Right lobe of liver (tissue), 6 donors: ENCODE measurements at places on chromosomes 7 and 10. TPM values are rescaled to one million over a fixed set of nuclear protein-coding genes. Genes with fewer than 3 reads are reported as not detected.

DNA sequence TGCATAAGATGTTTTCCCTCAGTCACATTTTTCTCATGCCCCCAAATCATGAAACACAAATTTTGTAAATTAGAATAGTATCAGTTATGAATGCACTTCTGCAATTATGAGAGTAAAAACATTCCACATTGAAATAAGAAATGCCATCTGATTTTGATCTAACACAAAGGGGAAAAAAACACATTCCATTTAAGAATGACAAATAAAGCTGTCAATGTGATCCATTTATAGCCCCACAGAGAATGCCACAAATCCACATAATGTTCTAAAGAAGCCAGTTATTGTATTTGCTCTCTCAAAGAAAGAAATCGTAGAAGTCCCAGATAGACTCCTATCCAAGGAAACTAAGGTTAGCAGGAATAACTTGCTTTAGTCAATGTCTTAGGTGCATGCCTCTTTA lies 48.7 kb upstream of the RHOBTB1 start:
- no peak for DNase-seq
- H3K4me3 ChIP-seq: no peak overlapping the region
- H3K36me3 ChIP-seq: no peaks in the 10 kb centered on the region
- no peaks in the 10 kb centered on the region for H3K4me1 ChIP-seq
- no peaks in the 10 kb centered on the region for H3K27me3 ChIP-seq
- H3K27ac ChIP-seq: no peak overlapping the region

The PRSS37 gene
- not detected for total RNA-seq

The TMEM196 gene
- total RNA-seq: not detected

DNA sequence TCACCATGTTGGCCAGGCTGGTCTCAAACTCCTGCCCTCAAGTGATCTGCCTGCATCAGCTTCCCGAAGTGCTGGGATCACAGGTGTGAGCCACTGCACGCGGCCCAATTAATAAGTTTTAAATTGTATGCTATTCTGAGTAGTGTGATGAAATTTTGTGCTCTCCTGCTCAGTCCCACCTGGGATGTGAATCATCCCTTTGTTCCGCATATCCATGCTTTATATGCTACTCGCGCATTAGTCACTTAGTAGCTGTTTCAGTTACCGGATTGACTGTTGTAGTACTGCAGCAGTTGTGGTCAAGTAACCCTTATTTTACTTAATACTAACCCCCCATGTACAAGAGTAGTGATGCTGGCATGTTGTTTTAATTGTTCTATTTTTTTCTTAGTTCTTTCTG lies 47.3 kb upstream of the OIT3 start:
- no peak for DNase-seq
- no peaks in the 10 kb centered on the region for H3K36me3 ChIP-seq
- no peak overlapping the region for H3K4me3 ChIP-seq
- H3K4me1 ChIP-seq: no peaks in the 10 kb centered on the region

The CUL2 gene
- 13.2 TPM for total RNA-seq

The KLF14 gene
- total RNA-seq: not detected

DNA sequence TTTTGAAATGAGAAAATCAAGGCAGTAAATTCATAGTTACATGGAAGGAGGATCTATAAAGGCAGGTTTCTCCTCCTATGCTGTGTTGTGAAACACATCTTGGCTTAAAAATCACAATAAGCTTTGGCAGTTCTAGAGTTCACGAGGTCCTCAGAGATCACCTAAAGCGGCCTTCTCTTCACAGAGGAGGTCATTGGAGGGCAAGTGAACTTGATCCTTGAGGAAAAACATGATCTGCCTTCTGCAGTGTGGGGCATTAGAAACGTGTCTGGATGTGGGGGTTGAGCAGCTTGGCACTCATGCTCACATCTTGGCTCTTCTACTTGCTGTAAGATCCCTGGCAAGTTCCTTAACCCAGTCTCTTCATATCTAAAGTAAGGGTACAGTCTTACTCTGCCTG lies 96.1 kb upstream of the BMPER start:
- no peaks in the 10 kb centered on the region for H3K4me1 ChIP-seq
- H3K27me3 ChIP-seq: no peaks in the 10 kb centered on the region
- H3K36me3 ChIP-seq: no peaks in the 10 kb centered on the region

The C7orf33 gene
- total RNA-seq: not detected

GRCh38 chr7:155003376-155004214 lies 671 bp upstream of the PAXIP1 start:
- no peaks in the 10 kb centered on the region for H3K4me1 ChIP-seq
- H3K27me3 ChIP-seq: no peaks in the 10 kb centered on the region
- peak overlapping the region; percentile 98 for H3K27ac ChIP-seq

The ARHGEF35 gene
- 7.9 TPM for total RNA-seq

The ADRB1 gene
- 0.60 TPM for total RNA-seq

DNA sequence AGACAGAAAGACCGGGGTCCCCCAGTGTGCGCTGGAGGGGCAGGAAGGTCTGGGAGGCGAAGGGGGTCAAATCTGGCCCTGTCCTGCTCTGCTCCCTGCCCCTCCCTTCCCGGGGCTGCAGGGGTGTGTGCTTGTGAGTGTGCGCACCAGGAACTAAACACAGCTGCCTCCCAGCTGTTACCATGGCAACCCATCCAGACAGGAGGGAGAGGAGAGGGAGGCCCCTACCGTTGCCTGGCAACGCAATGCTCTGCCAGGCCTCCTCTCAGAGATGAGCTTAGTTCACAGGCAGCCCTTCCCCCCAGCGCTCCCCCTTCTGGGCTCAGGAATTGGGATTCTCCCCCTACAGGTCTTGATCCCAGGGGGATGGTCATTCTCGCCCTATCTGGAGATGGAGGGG lies 6.1 kb downstream of the NYAP1 start:
- no peaks in the 10 kb centered on the region for H3K27me3 ChIP-seq
- H3K27ac ChIP-seq: no peak overlapping the region
- no peak overlapping the region for H3K4me3 ChIP-seq
- H3K4me1 ChIP-seq: peaks cover 7% of the 10 kb centered on the region
- H3K36me3 ChIP-seq: no peaks in the 10 kb centered on the region

The INMT gene
- 14.7 TPM for total RNA-seq

The SEMA3D gene
- 0.32 TPM for total RNA-seq

GRCh38 chr10:131264110-131264788 lies 47.3 kb downstream of the TCERG1L start:
- no peak for DNase-seq
- H3K36me3 ChIP-seq: no peaks in the 10 kb centered on the region
- H3K27me3 ChIP-seq: no peaks in the 10 kb centered on the region

The HYCC1 gene
- 15.4 TPM for total RNA-seq

The PLCE1 gene
- total RNA-seq: 0.32 TPM

The INHBA gene
- 1.1 TPM for total RNA-seq

The FIS1 gene
- total RNA-seq: 144 TPM

GRCh38 chr10:47104786-47105385 lies 193.7 kb downstream of the PTPN20 start:
- no peaks in the 10 kb centered on the region for H3K4me1 ChIP-seq
- no peak for DNase-seq
- no peak overlapping the region for H3K4me3 ChIP-seq
- H3K27me3 ChIP-seq: no peaks in the 10 kb centered on the region
- no peaks in the 10 kb centered on the region for H3K36me3 ChIP-seq

DNA sequence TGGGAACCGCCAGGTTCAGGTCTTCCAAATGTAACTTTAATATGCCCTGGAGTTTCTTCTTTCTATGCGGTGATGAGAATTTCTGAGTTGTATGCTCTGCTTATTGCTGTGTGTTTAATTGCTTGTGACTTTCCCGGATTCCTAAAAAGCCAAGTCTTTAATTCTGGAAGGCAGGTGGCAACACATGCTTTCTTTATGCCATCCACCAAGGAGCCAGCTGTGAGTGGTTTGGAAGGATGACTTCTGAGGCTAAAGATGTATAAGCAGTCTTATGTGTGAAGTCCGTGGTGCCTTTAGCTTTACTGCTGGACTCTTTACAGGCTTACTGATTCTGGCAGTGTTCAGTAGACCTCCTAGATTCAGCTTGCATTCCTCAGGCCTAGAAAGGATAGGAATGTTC lies 3.1 kb downstream of the SDK1 start:
- no peaks in the 10 kb centered on the region for H3K36me3 ChIP-seq
- no peaks in the 10 kb centered on the region for H3K27me3 ChIP-seq
- no peak overlapping the region for H3K4me3 ChIP-seq
- no peak for DNase-seq
- H3K4me1 ChIP-seq: peaks cover 10% of the 10 kb centered on the region
- no peak overlapping the region for H3K27ac ChIP-seq

DNA sequence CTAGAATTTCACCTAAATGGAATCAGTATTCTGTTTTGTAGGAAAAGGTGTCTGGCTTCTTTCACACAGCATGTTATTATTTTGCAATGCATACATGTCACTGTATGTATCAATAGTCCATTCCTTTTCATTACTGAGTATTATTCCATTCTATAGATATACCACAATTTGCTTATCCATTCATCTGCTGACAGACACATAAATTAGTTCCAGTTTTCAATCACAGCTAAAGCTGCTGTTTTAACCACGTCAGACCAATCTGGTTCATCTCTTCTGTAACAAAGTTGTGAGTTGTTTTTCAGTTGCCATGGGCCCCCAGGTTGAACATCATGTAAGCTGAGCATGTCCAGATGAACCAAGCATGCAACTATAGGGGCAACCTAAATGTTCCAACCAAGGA lies 282.1 kb upstream of the MKLN1 start:
- H3K4me1 ChIP-seq: no peaks in the 10 kb centered on the region
- H3K36me3 ChIP-seq: no peaks in the 10 kb centered on the region
- H3K4me3 ChIP-seq: no peak overlapping the region
- no peak for DNase-seq
- no peak overlapping the region for H3K27ac ChIP-seq

- H3K36me3 ChIP-seq: no peaks in the 10 kb centered on the region
- no peaks in the 10 kb centered on the region for H3K4me1 ChIP-seq
- no peak overlapping the region for H3K4me3 ChIP-seq
- no peak overlapping the region for H3K27ac ChIP-seq
- no peak for DNase-seq
- H3K27me3 ChIP-seq: no peaks in the 10 kb centered on the region
Observed at GRCh38 chr10:96992721-96993120, 160.6 kb downstream of the LCOR start.

GRCh38 chr10:103463499-103463898 lies 4.8 kb upstream of the CALHM1 start:
- H3K4me1 ChIP-seq: no peaks in the 10 kb centered on the region
- H3K4me3 ChIP-seq: no peak overlapping the region
- H3K36me3 ChIP-seq: no peaks in the 10 kb centered on the region
- H3K27ac ChIP-seq: no peak overlapping the region
- no peaks in the 10 kb centered on the region for H3K27me3 ChIP-seq
- DNase-seq: no peak

DNA sequence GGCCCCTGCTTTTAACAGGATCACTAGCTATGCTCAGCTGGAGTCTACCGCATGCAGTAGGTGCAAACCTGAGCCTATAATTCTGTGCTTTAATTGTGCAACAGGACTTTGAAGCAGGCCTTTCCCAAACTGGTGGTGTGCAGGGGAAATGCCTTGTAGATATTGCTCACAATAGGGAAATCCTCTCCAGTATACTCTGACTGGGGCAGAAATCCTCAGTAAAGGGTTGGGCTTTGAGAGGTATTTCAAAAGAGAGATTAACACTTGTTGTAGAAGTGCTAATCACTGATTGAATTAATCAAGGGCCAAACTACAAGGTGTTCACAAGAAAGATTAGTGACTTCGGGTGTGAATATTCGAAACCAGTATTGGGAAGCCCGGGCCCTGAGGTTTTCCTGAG lies 58.5 kb upstream of the EXOC6 start:
- no peak for DNase-seq
- H3K4me3 ChIP-seq: no peak overlapping the region
- H3K27ac ChIP-seq: no peak overlapping the region
- no peaks in the 10 kb centered on the region for H3K36me3 ChIP-seq
- no peaks in the 10 kb centered on the region for H3K27me3 ChIP-seq
- no peaks in the 10 kb centered on the region for H3K4me1 ChIP-seq

DNA sequence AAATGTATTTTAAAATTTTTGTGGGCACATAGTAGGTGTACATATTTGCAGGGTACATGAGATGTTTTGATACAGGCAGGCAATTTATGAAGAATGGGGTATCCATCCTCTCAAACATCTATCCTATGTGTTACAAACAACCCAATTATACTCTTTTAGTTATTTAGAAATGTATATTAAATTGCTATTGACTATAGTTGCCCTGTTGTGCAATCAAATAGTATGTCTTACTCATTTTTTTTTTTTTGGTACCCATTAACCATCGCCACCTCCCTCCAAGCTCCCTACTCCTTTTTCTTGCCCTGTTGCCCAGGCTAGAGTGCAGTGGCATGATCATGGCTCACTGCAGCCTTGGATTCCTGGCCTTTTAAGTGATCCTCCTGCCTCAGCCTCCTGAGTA lies 128.1 kb downstream of the BAMBI start:
- H3K4me3 ChIP-seq: no peak overlapping the region
- H3K27ac ChIP-seq: no peak overlapping the region
- H3K27me3 ChIP-seq: no peaks in the 10 kb centered on the region
- H3K36me3 ChIP-seq: no peaks in the 10 kb centered on the region

DNA sequence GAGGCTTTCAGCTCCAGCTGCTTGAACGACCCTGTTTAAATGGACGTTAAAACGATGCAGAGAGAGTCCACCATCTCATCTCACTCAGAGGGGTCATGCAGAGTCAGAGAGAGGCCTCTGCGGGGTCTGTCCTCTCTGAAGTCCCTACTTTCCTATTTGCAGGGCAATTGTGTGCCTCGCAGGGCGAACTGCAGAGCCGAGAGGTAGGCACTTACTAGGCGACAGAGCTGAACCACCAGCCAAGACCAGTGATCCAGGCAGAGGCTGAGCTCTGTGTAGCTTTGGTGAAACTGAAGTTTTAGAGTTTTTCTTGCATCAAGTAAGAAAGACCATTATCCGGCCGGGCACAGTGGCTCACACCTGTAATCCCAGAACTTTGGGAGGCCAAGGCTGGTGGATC lies 64.1 kb upstream of the CUX1 start:
- no peak overlapping the region for H3K4me3 ChIP-seq
- no peaks in the 10 kb centered on the region for H3K4me1 ChIP-seq
- H3K27me3 ChIP-seq: no peaks in the 10 kb centered on the region
- no peak for DNase-seq

DNA sequence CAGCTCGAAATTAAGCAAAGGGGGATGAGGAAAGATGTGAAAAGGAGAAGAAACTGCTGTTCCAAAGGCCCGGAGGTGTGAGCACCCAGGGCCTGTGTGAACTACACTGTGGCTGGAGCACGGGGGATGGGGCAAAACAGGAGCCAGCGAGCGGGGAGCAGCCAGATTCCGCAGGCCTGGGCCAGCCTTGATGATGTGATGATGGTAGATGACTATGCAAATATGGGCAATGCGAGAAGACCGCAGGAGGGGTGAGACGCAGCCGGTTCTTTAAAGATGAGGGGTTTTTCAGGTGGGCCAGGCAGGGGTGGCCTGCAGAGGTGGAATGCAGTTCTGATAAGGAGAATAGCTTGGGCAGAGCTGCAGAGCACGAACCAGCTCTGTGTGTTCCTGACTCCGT lies 61.5 kb downstream of the LANCL2 start:
- H3K27ac ChIP-seq: no peak overlapping the region
- H3K4me1 ChIP-seq: no peaks in the 10 kb centered on the region
- no peak for DNase-seq
- no peaks in the 10 kb centered on the region for H3K27me3 ChIP-seq
- H3K36me3 ChIP-seq: no peaks in the 10 kb centered on the region
- H3K4me3 ChIP-seq: no peak overlapping the region

The IL15RA gene
- total RNA-seq: 12.3 TPM

The UNCX gene
- not detected for total RNA-seq

The LRRC17 gene
- total RNA-seq: 0.64 TPM

The SPDYE1 gene
- not detected for total RNA-seq

- H3K4me1 ChIP-seq: no peaks in the 10 kb centered on the region
- H3K4me3 ChIP-seq: no peak overlapping the region
- no peaks in the 10 kb centered on the region for H3K36me3 ChIP-seq
- no peak overlapping the region for H3K27ac ChIP-seq
Observed at GRCh38 chr7:150871601-150872000, 19.3 kb downstream of the AOC1 start.
